ENCODE measurements at places on chromosomes 4 and X. TPM values are rescaled to one million over a fixed set of nuclear protein-coding genes. Genes with fewer than 3 reads are reported as not detected.

- H3K4me3 ChIP-seq, result no peak overlapping the region
- no peaks in the 10 kb centered on the region for H3K4me1 ChIP-seq
- DNase-seq, result no peak
- no peaks in the 10 kb centered on the region for H3K36me3 ChIP-seq
- peaks cover 34% of the 10 kb centered on the region for H3K27me3 ChIP-seq
Measured at GRCh38 chrX:100747703-100748102, 15.8 kb upstream of the SYTL4 start.

GRCh38 chr4:1515763-1516162 is 109.5 kb upstream of the NKX1-1 start:
- DNase-seq, result no peak
- H3K27ac ChIP-seq, result no peak overlapping the region
- no peaks in the 10 kb centered on the region for H3K4me1 ChIP-seq
- H3K27me3 ChIP-seq, result no peaks in the 10 kb centered on the region

DNA sequence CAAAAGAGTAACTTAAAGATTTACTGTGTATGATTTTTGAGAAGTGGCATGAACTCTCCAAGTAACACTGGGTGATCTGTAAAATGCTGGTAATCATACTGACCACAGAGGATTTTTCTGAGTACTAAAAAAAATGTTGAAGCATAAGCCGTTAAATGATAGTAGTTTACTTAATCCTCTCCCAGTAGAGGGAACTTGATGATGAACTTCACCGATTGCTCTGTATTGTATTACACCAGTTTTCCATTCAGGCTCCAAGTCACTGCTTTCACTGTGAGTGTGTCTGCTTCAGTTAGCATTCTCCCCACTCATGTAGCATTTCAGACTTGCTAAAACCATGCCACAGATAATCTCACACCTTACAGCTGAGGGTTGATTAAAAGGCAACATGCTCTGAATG is 294.1 kb downstream of the GBA3 start:
- no peak overlapping the region for H3K4me3 ChIP-seq
- H3K27ac ChIP-seq, result no peak overlapping the region
- H3K4me1 ChIP-seq, result no peaks in the 10 kb centered on the region

DNA sequence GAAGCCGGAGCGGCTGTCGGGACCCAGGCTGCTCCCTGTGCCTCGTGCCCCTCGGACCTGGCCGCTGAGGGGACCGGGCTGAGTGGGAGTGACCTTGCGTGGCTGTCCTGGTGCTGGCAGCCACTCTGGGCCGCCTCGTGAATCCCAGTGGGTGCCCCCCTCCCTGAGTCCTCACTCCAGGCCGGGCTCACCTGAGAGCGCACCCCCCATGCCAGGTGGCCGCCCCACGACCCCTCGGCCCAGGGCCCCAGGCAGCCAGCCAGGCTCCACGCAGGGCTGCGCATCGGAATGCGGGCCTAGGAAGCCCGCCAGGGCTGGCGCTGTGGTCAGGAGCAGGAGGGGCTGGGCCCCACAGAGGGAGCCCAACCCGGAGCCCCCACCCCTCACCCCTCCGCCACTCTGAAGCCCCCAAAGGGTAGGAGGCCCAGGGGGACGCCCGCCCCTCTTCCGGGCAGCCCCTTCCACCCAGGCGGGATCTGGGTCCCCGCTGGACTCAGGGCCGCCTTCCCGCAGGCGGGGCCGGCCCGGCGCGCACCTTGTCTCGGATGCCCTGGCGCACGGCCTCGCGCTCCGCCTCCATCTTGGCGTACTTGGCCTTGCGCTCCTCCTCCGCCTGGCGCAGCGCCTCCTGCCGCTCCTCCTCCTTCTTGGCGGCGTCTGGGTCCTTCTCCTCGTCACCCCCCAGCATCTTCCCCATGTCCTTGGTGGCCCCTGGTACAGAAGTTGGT is 33.9 kb downstream of the CPLX1 start:
- peaks cover 27% of the 10 kb centered on the region for H3K27me3 ChIP-seq
- peaks cover 4% of the 10 kb centered on the region for H3K36me3 ChIP-seq
- no peak for DNase-seq
- H3K27ac ChIP-seq, result peak overlapping the region; percentile 73
- H3K4me1 ChIP-seq, result peaks cover 27% of the 10 kb centered on the region
- H3K4me3 ChIP-seq, result peak overlapping the region; percentile 93

Gene NXF2
- not detected for total RNA-seq
